ENCODE measurements at places on chromosomes 1 and 21.

GRCh38 chr1:10510520-10511493, 36.1 kb downstream of the PEX14 start:
- DNase-seq, result peak; percentile 35

- DNase-seq, result no peak
Measured at GRCh38 chr1:104973516-104973915, 1223.8 kb downstream of the AMY1C start.

- no peak for DNase-seq
Measured at GRCh38 chr1:246095443-246095842, 411.6 kb downstream of the SMYD3 start.

DNA sequence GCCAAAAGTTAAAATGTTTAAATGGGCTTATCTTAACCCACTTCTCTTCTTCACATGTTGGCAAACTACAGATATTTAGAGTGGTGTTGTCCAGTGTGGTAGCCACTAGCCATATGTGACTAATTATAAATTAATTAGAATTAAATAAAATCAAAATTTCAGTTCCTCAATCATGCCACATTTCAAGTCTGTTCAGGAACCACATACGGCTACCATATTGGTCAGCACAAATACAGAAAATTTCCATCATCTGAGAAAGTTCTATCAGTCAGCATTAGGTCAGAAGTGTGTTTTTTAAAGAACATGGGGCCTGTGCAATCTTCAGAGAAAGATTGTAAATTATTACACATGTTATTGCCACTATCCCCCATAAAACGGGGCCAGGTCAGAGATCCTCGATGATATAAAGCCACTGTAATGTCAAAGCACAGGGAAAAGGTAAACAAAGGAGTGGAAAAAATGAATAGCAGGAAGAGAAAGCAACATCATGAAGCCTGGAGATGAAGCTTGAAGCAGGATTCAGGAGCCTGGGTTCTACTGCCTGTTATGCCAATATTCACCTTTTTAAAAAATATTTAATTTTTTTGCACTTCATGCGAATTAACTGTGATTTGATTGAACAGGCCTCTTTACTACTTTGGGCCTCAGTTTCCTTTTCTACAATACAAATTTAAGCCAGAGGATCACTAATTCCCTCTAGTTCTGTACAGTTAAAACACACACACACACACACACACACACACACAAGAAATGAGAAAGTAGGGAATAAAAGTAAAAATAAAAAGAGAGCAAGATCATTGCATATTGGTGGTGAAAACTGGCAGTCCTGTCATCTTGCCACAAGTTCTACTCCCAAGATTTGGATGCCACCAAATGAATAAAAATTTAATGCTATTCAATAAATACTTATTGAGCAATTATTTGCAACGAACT, 2.3 kb downstream of the RSBN1 start:
- DNase-seq, result no peak
